Activated CD4-positive, alpha-beta T cell treated with anti-CD3 and anti-CD28 coated beads, Interleukin-2, amount 10 ng/mL, durations not matched to agents 7 days and 5 days (primary cell): ENCODE measurements at places on chromosomes 3 and 15.

- no peak for DNase-seq
Measured at GRCh38 chr15:77836906-77837648, 204.4 kb upstream of the LINGO1 start.

DNA sequence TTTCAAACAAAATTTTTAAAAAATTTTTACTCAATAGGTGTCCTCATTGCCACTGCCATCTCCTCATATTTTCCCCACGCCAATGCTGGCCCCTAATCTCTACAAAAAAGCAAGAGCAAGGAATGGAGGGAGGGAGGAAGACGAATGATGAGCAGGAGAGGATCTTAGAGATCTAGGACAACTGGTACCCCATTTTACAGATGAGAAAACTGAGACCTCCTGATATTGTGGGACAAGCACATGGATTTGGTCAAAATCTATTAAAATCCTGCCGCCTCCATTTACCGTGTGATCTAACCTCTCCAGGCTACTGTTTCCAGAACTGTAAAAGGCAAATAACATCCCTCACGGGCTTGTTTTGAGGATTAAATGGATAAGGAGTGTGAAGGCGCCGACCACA is 4.6 kb downstream of the HEG1 start:
- DNase-seq, result no peak

DNA sequence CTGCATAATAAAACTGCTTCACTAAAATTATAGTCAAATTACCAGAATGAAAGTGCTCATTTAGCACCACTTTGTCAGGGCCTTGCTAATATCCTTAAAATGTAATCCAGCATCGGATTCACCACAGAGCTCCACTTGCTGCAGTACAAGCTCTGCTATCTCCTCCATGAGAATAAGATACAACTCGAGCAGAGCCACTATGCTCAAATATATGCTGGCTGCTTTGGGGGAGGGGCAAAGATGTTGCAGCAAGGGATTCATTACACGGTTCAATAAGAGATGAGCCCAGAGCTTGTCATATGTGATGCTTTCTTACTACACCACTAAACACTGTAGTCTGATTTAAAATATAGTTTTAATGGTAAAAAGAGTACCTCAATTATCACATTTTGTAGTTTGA is 72.2 kb downstream of the DLG1 start:
- no peak for DNase-seq

- no peak for DNase-seq
Measured at GRCh38 chr3:52827441-52827840, 3.0 kb downstream of the ITIH4 start.

DNA sequence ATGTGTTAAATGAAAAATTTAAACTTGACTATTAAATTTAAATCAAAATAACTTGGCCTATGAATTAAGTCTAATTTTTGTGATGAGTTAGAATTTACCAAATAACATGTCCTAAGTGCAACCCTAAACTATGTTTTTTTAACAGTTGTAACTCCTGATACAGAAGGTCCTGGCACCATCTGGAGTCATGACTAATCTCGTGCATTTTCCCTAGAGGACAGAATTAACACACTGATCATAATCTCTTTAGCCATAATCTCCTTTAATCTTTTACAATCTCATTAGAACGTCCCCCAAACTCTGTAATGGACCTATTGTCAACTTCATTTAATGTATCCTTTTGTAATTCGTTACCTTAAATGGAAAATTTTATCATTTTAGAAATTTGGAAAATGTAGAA is 100.6 kb downstream of the SUCNR1 start:
- no peak for DNase-seq

DNA sequence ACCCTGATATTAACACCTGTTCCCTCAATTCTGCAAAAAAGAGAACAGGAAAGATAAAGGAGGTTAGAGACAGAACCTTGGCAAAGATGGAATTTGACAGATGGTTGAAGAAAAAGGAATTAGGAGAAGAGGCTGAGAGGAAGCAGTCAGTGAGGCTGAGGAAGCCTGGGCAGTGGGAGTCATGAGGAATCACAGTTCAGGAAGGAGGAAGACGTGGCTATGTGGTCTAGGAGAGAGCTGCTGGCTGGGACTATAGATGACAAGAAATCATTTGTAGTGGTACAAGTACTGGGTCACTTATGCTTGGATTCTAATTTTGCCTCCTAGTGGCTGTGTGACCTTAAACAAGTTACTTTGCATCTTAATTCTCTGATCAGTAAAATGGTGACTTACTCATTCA is 49.0 kb downstream of the LARS2 start:
- DNase-seq, result no peak

DNA sequence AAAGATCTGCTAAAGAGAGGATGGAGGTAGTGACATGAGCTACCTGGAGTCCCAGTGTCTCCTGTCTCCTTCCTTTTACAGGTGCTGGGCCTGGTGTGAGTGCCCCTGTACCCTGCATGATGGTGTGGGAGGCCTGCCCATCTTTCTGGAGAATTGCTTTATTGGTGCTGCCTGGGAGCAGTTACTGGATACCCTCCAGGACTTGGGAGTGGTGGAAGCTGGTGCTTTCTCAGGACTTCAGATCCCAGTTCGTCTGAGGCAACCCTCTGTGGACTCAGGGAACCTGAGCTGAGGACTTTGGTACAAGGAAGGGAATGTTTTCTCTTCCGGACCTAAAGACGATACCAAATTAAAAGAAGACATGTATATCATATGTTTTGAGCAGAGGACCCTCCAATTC is 18.3 kb upstream of the NUDT16 start:
- no peak for DNase-seq

DNA sequence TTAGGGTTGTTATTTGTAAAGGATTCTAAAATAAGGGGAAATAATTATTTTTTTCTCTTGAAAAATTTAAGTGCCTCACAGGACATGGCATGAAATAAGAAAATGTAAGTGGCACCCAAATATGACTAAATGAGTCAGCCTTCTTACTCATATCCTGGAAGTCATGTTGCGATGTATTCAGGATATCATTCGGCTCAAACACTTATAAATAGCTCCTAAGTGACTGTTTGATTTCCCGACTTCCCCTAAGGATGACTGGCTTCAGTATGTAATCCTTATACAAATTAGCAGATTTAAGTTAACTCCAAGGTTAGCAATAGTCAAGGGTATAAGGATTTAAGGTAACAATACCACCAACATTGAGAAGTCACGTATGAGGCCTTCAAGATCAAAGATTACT is 57.3 kb upstream of the OSTN start:
- no peak for DNase-seq

DNA sequence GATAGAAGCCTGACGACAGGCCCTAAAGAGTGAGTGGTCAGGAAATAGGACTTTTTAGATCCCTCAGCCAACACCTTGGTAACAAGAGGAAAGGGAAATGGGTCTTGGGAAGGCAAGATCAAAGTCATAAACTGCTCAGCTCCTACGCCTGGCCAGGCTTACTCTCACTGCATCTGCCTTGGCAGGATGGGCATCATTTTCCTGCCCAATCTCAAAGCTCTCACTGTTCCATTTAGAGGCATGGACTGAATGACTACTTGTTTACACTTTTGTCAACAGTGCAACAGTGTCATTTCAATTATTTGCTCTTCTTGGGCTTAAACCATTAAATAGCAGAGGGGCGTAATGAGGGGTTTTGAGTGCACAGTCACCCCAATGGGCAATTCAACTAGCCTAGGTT is 808.7 kb downstream of the GRM7 start:
- DNase-seq, result no peak

DNA sequence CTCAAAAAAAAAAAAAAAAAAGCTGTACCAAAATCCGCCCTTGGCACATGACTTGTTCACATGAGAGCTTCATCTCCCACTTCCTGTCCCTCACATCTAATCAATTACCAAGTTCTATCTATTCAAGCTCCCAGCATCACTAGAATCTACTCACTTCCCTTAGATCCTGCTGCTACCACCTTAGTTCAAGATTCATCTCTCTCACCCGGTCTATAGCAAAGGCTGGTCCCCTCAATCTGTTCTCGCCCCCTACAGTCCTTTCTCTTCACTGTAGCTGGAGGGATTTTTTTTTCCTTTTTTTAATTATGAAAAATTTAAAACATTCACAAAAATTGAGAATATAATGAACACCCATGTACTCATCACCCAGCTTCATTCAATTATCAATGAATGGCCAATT is 16.7 kb upstream of the GPR160 start:
- no peak for DNase-seq

GRCh38 chr3:1381647-1382036 is 288.8 kb downstream of the CNTN6 start:
- DNase-seq, result no peak

DNA sequence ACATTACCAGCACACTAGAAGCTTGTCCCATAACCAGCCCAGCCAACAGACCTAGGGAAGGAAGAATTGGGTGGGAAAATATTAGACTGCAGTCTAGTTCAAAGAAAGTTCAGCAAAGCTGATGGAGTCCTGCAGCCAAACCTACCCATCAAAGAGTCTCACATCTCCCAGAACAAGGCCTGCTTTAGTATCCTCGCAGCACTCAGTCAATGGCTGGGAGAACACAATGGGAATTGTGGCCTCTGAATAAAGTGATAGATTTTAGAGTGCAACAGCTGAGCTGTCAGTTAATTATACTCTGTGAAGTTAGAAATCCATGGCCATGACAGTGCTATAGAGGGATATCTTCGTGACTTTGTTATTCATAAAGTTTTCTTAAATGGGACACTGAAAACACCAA is 207.2 kb upstream of the NAALADL2 start:
- DNase-seq, result no peak

DNA sequence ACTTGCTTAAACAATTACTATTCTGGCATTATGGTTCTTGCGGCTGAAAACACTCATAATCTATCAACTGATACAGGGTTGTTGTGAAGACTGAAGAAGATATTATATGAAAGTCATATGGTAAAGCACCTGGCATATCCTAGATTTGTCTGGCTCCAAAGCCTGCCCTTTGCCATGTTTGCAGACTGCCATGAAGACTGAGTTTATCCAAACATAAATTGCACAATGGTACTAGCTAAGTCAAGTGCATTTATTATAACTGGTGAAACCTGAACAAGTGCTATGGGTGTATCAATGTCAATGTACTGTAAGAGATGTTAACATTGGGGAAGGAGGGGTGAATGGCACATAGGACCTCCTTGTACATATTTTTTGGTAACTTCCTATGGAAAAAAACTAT is 87.4 kb upstream of the MEX3B start:
- DNase-seq, result no peak

GRCh38 chr3:197017003-197017402 is 12.6 kb downstream of the MELTF start:
- no peak for DNase-seq

- no peak for DNase-seq
Measured at GRCh38 chr3:197076415-197076814, 46.8 kb upstream of the MELTF start.

DNA sequence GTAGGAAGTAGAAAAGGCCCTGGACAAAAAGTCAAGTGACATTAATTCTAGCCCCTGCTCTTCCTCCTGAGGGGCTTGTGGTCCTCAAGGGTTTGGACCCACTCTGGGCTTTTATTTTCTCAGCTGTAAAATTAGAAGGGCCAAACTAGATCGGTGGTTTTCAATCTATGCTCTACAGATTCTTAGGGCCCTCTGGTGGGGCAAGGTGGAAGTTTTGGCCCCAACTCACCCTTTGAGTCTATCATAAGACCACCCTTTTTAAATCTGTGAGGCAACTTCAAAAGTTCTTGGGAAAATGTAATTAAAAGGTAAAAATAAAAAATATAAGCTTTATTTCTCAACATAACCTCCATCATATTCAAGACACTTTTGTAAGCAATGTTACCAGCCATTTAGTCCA is 25.6 kb upstream of the CFAP161 start:
- DNase-seq, result peak; percentile 11

DNA sequence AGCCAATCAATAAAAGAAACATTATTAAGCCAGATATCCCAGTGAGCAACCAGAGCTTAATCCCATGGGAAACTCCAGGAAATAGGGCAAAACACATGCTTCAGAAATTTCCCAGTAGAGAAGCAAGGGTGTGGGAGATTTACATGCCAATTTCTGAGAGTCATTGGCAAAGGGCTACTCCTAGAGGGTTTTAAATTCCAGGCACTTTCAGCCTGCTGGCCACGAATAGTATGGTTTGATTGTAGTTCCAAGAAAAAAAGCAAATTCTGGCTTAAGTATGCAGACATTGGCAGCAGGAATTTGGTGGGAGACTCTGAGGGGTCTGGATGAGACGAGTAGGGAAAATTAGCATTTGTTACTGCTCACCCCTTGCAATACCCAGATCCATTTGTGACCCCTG is 402.1 kb upstream of the SUCLG2 start:
- DNase-seq, result no peak

GRCh38 chr15:92934716-92935115 is 34.6 kb downstream of the CHD2 start:
- no peak for DNase-seq

- no peak for DNase-seq
Measured at GRCh38 chr15:38193496-38193895, 59.1 kb upstream of the SPRED1 start.

GRCh38 chr3:158702815-158703481 is 29.3 kb downstream of the RARRES1 start:
- DNase-seq, result no peak

DNA sequence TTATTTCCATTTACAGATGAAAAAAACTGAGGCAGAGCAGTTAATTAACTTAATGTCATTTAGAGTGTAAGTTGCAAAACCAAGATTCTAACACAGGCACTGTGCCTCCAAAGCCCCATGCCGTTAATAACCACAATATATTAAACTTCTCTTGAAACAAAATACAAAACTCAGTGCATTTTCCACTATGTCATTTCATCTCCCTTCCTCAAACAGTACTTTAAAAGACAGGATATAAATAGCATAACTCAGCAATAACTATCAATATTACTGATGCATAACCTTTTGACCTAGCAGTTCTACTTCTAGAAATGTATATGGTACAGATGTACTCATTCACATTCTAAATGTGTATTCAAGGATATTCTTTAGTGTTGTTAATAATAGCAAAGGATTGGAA is 5.1 kb upstream of the TASOR start:
- no peak for DNase-seq

DNA sequence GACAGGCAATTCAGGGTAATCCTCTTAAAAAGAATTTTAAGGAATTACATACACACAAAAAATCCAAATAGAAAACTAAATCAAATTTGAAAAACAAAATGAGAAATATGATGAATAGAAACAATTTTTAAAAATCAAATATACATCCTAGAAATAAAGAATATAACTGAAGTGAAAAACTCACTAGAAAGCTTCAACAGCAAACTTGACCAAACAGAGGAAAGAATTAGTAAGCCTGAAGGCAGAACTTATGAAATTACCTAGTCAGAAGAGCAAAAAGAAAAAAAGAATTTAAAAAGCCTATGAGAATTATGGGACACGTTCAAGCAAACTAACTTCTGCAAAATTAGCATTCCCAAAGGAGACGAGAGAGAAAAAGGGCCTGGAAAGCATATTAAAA is 206.1 kb downstream of the PCCB start:
- DNase-seq, result no peak

DNA sequence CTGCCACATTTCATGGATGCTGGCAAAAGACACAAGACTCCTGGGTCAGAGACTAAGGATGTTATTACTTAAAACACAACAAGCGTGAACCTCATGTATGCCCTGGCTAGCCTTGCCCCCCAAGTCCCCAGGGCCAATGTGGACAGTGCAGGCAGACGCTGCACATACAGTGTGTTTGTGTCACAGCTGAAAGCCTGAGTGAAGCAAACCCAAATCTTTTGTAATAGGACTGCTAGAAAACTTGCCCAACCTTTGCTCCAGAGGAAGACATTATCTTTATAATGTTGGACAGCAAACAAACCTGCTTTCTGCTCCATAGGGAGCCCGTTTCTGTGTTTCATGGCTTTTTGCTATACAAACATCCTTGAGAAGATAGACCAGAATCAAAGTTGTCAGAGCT is 282.0 kb upstream of the RORA start:
- no peak for DNase-seq

- no peak for DNase-seq
Measured at GRCh38 chr3:128054367-128054766, 2.1 kb downstream of the SEC61A1 start.
